CD4-positive, alpha-beta T cell treated with Interferon alpha-2 for 1 hour (primary cell): ENCODE measurements at places on chromosomes 2 and 18.

DNA sequence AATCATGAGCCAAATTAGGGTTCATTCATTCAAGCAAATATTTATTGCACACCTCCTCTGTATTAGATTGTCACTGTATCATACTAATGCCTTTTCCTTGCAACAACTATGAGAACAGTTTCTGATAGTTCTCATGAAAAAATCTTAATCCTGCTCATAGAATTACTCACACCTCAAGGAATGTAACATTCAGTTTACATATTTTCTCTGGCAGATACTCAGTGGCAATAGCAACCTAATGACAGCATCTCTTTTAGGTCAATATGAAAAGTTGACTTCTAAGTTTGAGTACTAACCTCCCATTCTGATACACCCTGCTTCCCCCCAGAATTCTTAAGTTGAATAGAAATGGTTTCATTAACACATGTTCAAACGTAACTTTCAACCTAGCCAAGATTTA lies 132.0 kb downstream of the VWC2L start:
- no peak for DNase-seq

DNA sequence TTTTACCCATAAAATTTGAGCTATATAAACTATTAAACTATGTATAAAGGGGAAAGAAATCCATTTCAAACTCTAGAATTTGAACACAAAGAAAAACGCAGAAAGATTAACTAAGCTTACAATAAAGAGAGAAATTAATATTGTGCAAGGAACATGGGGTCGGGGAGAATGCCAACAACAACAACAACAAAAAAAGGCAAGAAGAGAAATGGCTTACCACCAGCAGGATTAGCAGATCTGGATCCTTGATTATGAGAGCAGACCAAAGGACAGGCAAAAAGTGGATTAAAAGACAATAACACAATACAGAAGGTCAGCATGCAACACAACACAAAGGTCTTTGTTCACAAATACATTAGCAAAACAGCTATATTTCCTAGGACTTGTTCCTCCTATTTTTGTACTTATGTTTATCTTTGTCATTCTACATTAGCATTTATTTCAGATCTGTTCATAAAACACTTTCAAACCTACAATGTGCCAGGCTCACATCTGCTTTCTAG lies 103.4 kb upstream of the RNU4ATAC start:
- DNase-seq, result no peak

- no peak for DNase-seq
These were observed 233.7 kb downstream of the HDAC4 start for GRCh38 chr2:239167011-239167673.

DNA sequence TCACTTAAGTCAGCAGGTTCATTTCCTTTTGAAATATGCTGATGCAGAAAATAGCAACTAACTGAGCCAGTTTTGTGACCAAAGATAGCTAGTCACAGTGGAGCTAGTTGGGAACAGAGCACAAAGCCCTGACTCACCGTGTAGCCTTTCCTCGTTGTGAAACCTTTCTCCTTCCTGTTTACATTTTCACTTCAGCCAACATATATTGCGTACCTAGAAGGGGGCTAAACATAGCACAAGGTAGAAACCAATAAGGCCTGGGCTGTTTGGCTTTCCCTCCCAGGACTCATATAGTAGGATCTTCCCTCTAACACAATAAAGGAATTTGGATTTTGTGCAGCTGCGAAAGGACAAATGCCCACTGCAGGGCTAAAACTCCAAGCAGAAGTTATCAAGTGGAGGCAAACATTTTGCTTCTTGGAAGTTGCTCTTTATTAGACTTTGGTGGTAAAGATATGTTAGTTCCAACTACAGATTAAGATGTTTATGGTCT lies 24.5 kb upstream of the LPIN2 start:
- peak; percentile 22 for DNase-seq

- DNase-seq, result no peak
These were observed 81.0 kb upstream of the RBMS1 start for GRCh38 chr2:160574468-160575140.

GRCh38 chr18:45236676-45237075 lies 378.6 kb upstream of the SLC14A2 start:
- DNase-seq, result no peak

DNA sequence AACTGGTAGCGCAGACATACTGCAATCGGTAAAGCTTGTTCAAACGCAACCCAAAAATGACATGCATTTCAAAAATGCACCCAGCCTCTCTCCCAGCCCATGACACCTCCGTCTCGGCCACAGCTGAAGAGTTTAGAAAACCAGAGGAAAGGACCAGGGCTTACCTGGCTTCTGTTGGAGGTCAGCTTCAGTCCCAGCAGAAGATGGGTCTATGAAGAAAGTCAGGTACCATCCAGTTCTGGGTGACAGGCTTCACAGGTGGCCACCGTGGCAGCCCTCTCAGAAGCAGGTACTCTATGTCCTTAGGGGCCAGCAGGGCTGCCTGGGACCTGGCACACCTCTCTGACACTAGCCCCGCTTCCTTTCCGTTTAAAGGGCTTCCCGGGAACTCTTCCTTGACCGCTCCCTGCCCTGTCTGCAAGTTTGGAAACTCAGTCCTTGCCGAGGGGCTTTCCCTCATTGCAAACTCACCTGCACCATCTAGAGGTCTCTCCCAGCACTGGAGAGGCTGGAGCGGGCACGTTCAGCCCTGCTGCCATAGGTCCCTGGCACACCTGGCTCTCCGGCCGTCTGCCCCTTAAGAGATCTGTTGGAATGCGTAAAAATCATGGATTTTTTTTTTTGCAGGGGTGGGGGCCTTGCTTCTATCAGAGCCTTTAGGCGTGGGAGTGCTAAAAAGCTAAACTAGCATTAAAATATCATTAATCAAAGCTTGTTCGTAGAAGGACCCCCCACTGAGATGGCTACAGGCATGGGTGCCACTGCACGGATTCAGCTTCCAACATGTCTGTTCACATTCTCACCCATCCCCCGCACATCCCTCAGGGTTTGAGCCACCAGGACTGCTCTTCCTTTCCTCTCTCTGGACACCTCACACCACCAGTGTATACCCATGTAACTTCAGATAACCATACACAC lies at the start of gene EDAR:
Gene EDAR (minus strand): TSS at position 425 of the 918 bp plus-strand sequence. CDS start 58,206 bp downstream, outside the sequence.
- DNase-seq, result peak; percentile 53

GRCh38 chr2:186894478-186894877 lies 45.5 kb upstream of the ZSWIM2 start:
- no peak for DNase-seq

GRCh38 chr2:7838669-7839068 lies 843.2 kb upstream of the ID2 start:
- DNase-seq, result no peak

GRCh38 chr2:48600917-48601316 lies 16.7 kb upstream of the GTF2A1L start:
- DNase-seq, result no peak

DNA sequence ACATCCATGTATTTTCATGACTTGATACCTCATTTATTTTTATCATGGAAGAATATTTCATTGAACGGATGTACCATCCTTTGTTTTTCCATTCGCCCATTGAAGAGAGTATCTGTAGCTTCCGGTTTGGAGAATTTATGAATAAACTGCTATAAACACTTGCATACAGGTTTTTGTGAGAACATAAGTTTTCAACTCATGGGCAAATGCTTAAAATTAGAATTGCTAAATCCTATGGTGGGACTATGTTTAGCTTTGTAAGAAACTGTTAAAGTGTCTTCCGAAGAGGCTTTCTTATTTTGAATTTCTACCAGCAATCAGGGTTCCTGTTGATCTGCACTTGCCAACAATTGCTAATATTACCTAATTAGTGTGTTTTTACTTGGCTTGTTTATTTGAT lies 938.9 kb downstream of the TDRD15 start:
- no peak for DNase-seq

DNA sequence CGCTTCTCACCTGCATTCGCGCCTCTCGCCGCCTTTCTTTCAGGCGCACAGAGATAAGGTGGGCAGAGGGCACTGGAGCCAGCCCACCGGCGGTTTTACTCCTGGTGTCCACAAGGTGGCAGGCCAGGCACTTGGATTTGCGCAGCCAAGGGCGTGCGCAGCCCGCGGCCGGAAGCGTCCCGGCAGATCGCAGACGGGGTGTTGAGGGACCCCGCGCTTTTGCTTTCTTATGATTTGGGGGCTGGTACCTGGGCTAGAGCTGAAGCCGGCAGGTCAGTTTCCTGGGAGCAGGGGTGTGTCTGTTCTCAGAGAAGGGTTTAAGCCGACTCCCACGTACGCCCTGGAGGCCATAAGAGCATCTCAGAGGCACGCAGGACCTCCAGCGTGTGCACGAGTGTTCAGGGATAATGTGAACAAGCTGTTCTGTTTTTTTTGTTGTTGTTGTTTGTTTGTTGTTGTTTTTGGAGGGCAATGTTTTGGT lies 305.6 kb upstream of the CXCR4 start:
- peak; percentile 71 for DNase-seq

- no peak for DNase-seq
These were observed 115.5 kb upstream of the CHAC2 start for GRCh38 chr2:53652131-53652530.

DNA sequence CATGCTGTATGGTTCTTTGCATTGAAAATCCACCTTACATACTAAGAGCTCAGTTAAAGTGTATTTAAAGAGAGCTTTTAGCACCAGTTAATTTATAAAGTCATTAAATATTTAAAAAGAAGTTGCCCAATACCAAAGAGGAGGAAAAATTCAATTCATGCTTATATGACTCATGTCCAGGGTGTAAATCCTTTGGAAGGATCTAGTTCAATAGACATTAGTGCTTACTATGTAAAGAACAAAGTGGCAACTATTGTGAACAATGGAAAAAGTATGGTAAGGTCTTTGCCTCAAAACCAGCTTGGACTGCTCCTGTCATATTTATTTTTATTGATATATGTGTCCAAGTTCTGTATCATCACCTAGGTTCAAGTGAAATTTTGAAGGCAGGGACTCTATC lies 90.5 kb downstream of the SCN9A start:
- no peak for DNase-seq

DNA sequence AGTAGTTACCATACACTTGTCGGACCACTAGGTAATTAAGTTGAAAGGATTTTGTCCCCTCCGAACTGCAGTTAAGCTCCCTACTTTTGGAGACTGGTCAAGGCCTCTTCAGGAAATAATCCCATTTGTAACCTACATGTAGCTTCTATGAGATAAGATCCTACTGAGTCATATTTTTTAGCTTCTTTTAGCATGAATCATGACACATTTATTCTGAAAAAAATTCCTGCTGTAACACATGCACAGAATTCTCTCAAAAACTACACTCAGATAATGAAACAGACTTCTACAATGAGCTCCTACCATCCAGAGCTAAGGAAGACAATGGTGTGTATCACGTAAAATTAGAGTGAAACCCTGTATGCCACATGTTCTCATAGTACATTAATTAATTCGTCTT lies 100.7 kb upstream of the CCDC195 start:
- DNase-seq, result no peak

GRCh38 chr2:219968685-219969345 lies 341.4 kb downstream of the SLC4A3 start:
- DNase-seq, result no peak

DNA sequence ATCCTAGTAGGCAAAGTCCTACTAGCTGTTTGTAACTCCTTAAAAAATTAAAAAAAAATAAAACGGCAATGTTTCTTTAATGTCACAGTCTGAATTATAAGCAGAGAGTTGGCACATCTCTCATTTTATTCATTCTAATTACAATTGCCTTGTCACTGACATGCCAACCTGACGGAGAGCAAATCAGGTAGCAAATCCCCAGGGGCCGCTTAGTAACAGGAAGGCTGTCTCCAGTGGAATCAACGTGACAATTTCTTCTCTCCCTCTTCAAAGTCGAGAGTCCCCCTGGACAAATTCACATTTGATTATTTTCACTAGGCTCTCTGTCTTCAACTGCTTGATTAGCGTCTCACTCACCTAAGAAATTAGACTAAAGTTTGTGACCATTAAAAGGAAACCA lies 1598.9 kb upstream of the PIK3C3 start:
- no peak for DNase-seq

- no peak for DNase-seq
These were observed 688.4 kb upstream of the PIK3C3 start for GRCh38 chr18:41266616-41267015.

DNA sequence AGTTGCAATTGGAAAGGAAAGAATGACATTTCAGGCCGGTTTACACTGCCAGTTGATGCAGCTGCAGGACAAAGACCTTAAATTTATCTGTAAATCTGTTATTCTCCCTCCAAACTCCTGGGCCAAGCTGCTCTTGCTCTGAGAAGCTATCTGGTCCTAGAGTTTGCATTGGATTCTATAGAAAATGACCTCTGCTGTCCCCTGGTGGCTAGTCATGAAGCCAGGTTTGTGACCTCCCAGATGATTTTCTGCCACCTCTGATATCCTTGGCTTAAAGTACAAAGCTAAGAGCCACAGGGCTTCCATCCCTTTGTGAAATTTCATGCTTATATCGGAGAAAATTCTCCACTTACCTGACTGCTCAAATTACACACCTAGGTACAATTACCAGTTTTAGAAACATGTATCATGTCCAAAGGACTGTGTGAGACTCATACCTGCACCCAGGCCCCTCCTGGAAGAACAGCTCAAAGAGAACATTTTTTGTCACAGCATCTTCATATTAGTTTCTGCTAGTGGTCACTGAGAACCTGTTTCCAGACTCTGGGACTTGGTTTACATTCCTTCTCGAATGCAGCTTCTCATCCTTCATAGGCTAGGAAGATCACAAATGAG lies 28.9 kb upstream of the IER3IP1 start:
- DNase-seq, result peak; percentile 47

- no peak for DNase-seq
These were observed 6.9 kb upstream of the ANXA4 start for GRCh38 chr2:69734854-69735544.

GRCh38 chr2:205245001-205245400 lies 437.3 kb upstream of the NRP2 start:
- DNase-seq, result no peak

DNA sequence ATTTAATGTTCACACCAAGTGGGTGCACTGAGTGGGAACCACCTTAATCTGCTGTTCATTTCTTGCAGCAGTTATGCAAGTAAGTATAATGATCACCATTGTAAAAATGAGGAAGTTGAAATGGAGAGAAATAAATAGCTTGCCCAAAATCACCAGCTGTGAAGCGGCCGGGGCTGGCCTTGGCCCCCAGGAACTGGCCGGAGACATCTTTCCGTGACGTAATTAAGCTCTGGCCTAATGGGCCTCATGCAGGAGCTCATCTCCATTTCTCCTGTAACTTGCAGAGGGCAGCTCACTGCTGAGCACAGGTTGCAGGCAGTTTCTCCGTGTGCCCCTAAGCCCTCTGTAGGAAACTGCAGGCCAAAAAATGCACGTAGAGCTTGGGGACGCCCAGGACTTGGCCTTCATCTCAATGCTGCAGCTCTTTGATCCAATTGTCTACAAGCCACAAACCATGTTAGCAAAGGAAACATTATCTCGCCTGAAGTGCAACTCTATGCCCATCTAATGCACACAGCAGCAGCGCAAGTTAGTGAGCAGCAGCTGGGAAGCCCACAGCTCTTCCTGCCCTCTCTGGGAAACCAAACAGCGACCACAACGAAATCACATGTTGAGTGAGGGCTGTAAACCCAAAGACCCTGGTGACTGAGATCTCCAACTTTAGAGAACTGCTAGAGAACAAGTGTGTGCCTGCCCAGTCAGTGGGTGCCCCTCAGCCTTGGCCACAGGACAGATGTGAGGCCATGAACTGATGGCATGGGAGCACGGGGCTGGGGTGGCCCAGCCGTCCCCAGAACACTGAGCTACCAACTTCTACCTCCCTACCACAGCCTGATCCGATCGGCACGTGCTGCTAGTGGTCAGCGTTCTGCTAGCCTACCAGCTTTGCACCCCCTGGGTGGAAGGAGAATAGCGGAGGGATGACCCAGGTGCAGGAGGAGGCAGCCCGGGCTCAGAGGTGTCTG lies 28.8 kb downstream of the APCDD1 start:
- DNase-seq, result no peak

- no peak for DNase-seq
These were observed 126.0 kb downstream of the ZNF532 start for GRCh38 chr18:58990720-58991119.
